B cell (primary cell): ENCODE measurements at places on chromosomes 11 and 22. TPM values are rescaled to one million over a fixed set of nuclear protein-coding genes. Genes with fewer than 3 reads are reported as not detected.

Gene CD81
- 361 and 380 TPM in 2 replicates for polyA plus RNA-seq

Gene TPBGL
- not detected in 2 replicates for polyA plus RNA-seq

Gene POU2AF2
- not detected in 2 replicates for polyA plus RNA-seq

Gene MPEG1
- polyA plus RNA-seq = 13.5 and 27.7 TPM in 2 replicates

Gene CLDN5
- 0.12 TPM in 1 of 2 replicates, not detected in the other for polyA plus RNA-seq

Gene TRIM22
- 255 and 367 TPM in 2 replicates for polyA plus RNA-seq

Gene RAB3IL1
- polyA plus RNA-seq = 0.27 TPM in 1 of 2 replicates, not detected in the other

Gene GGTLC3
- polyA plus RNA-seq = not detected in 2 replicates

Gene UEVLD
- 3.8 and 6.3 TPM in 2 replicates for polyA plus RNA-seq

Gene ARFGAP2
- polyA plus RNA-seq = 137 and 141 TPM in 2 replicates

Gene KCNK7
- polyA plus RNA-seq = 2.2 and 5.8 TPM in 2 replicates

Gene TMA7B
- 0.85 and 1.5 TPM in 2 replicates for polyA plus RNA-seq

Gene SCGB1D2
- polyA plus RNA-seq = not detected in 2 replicates

- DNase-seq = no peak
Observed at GRCh38 chr11:116740741-116741140, 32.0 kb downstream of the BUD13 start.

DNA sequence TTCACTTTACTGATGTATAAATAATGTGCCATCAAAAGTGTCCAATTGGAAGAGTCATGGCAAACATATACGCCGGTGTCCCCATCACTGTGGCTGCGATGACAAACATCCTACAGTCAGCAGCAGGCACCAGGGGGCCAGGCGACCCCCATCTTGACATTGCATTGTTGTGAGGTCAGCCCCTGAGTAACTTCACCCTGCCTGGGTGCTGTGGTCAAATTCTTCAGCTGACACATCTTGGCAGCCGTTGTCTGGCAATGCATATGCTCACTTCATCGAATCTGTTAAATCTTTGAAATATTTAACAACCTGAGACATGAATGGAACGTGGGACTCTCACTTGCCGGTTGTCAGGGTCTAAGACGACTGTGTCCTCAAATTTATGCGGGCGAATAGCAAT lies 430.9 kb downstream of the BRD1 start:
- no peak for DNase-seq

DNA sequence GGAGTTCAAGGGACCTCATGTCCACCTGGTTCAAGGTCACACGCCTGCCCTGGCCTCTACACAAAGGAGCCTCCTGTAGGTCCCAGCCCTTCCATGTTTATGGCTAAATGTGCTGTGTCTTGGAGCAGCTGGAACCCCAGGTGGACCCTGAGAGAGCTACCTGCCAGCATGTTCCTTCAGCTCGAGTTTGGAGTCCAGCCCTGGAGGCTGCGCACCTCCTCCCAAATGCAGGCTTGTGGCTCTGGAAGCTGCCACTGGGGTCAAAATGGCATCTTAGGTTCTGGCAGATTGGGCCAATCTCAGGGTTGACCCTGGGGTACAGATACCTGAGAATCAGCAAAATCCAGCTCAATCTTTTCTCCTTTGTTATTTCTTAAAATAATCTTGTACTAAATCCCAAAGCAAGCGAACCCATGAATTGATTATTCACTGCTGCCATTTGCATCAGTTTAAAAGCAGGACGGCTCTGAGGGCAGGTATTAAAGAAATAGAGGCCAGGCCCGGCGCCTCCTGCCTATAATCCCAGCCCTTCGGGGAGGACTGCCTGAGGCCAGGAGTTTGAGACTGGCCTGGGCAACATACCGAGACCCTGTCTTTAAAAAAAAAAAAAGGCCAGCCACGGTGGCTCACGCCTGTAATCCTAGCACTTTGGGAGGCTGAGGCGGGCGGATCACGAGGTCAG lies 2.9 kb downstream of the TNFRSF13C start:
- no peak for DNase-seq

- DNase-seq = no peak
Observed at GRCh38 chr22:49686495-49687219, 141.0 kb downstream of the BRD1 start.

DNA sequence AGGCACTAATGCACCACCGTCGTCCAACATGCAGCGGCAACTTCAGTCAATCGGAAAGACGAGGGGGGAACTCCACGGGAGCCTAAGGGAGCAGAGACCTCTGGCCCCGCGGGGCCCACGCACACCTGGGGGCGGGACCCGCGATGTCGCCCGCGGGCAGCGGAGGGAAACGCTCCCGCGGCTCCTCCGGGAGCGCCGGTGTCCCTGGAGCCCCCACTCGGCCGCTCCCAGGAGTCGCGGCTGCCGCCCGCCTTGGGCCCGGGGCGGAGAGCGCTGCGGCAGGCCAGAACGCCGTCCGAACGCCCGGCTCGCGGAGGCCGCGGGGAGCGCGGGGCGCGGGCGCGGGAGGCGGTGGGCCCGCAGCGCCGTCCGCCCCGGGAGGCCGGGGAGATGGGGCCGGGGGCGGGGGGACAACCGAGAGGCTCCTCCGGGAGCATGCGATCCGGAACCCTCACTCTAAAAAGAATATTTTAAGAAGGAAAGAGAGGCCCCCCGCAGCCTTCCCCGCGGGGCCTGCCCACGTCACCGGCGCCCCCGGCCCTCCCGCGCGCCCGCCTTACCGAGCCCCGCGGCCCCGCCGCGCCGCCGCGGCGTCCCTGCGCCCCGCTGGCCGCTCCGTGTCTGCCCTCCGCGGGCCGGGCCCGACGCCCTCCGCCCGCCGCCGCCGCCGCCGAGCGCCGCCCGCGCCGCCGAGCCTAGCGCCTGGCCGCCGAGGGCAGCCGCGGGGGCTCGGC lies 86.6 kb upstream of the ARHGAP32 start:
- peak; percentile 57 for DNase-seq

GRCh38 chr11:128520888-128521681 lies 66.3 kb downstream of the ETS1 start:
- DNase-seq = peak; percentile 34

DNA sequence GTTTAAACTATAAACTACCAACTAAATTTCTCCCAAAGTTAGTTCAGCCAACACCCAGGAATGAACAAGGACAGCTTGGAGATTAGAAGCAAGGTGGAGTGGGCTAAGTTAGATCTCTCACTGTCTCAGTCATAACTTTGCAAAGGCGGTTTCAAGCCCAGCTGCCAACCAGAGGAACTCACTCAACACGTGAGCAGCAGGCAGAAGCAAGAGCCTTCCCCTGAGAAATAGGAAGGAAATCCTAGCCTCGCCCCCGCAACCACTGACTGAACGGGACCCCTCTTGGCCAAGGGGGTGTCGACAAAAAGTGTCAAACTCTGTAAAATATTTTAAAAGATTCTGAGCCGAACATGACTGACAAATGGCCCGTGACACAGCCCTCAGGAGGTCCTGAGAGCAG lies 4.4 kb upstream of the KRTAP5-9 start:
- DNase-seq = peak; percentile 16

- peak; percentile 48 for DNase-seq
Observed at GRCh38 chr11:3609416-3610265, 32.2 kb downstream of the ART5 start.

DNA sequence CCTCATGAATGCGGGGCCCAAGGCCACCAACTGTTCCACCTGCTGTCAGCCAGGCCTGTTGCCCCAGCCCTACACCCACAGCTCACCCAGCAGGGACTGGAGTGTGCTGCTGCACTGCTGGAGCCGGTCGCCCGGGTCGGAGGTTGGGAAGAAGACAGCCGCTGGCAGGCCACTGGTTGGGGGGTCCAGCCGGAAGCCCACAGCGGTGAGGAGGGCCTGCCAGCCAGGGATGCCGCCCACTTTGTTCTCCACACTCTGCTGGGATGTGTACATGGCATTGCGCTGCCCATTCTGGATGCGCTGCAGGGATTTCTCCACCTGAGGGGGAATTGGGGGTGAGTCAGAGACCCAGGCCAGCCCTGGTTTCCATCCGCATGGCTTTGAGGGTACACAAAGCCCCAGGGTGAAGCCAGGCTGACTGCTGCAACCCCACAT lies 74.2 kb upstream of the PITPNB start:
- no peak for DNase-seq

- DNase-seq = no peak
Observed at GRCh38 chr11:12755510-12756453, 81.6 kb downstream of the TEAD1 start.

DNA sequence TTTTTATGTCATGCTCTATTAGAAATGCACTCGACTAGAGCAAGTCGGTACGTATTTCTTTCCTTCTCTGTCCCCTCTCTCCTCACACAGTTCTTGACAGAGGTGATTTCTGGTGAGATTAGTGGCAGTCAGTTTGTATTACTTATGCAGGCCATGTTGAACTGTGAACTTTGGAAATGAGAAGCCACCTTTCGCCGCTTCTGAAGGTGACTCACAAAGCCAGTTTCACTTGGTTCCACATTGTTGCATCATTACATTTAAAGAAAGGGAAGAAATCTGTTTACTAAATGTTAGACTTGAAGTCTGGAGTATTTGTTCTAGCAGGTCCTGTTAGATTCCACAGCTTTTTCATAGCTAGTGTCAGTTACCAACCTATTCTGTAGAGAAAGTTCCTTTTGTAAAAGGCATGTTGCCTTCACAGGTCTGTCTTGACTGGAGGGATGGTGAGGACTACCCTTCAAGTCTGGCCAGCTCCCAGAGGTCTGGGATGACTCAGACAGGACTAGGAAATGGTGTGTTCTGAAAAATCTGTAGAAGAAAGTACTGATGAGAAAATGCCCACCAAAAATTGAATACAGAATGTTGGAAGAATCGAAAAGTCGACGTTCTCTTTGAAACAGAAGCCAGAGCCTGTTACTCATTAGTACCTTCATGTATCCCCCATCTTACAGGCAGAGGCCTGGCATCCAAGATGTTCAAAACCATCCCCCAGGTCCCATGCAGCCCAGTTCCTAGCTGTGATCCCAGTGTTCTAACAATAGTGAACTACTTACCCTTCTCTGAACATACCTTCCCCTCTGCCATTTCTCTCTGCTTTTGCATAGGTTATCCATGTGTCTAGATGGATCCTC lies 181.4 kb downstream of the DBX1 start:
- DNase-seq = no peak

DNA sequence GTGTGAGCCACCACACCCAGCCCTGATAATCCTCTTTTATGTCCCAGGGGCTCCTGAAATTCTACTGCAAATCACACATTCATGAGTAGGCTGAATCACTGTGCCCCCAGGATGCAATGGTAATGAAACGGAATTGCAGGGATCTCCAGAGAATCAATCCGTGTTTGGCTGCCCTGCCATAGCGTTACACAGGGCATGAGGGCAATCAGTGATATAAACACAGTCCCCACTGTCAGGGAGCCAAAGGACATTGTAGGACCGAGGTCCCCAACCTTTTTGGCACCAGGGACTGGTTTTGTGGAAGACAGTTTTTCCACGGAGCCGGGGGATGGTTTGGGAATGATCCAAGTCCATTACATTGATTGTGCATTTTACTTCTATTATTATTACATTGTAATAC lies 9.0 kb upstream of the PLA2G6 start:
- DNase-seq = no peak

GRCh38 chr11:92845805-92846204 lies 123.6 kb upstream of the MTNR1B start:
- no peak for DNase-seq

DNA sequence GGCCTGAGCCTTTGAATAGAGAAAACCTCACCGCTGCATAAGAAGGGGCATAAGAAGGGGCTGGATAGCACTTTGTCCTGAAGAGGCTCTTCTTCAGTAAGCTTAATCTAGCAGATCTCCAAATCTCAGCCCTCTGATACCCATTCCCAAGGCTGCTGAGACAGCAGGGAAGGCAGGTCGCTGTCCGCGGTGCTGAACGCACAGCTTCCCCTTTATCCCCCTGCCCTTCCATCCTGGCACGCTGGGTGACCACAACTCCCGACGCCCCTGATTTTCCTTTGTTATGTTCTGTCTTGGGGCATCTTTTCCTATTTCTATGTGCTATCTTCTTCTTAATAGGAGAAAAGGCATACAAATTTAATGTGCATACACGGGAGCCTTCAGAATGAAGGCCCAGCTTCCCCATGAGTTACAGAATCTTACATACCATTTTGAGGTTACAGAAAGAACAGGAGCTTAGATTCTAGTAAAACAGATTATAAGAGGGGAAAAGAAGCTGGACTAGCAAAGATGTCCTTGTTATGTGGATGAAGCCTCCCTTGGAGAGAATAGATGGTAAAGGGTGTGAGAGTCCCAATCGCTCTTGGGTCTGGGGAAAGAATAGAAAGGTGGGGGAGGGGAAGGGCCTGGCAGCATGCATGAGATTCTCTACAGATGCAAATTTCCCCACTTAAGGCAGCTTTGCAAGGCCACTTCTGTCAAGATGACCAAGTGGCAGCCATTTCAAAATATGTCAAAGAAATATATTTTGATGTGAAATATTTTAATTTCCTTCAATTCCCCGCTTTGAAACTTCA lies 5.7 kb upstream of the SULT4A1 start:
- peak; percentile 38 for DNase-seq

DNA sequence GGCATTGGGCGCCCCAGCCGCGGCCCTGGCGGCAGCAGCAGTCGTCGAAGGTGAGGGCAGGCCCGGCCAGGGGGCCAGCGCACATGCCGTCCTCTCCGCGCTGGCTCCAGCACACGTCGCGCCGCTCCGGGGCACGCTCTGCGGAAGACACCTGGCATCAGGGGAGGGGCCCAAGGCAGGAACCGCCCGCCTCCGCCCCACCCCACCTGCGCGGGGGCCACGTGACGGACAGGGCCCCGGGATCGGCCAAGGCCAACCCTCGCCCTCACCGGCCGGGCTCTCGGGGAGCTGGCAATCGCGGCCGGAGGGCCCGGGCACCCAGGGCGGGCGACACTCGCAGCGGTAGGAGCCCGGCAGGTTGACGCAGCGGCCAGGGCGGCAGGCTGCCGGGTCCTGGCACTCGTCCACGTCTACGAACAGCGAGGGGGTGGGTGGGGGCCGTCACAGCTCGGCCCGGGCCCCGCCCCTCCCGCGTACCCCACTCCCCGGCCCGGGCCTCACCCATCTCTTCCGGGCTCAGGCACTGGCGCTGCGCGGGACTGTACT lies 14.9 kb downstream of the SCYL1 start:
- no peak for DNase-seq

DNA sequence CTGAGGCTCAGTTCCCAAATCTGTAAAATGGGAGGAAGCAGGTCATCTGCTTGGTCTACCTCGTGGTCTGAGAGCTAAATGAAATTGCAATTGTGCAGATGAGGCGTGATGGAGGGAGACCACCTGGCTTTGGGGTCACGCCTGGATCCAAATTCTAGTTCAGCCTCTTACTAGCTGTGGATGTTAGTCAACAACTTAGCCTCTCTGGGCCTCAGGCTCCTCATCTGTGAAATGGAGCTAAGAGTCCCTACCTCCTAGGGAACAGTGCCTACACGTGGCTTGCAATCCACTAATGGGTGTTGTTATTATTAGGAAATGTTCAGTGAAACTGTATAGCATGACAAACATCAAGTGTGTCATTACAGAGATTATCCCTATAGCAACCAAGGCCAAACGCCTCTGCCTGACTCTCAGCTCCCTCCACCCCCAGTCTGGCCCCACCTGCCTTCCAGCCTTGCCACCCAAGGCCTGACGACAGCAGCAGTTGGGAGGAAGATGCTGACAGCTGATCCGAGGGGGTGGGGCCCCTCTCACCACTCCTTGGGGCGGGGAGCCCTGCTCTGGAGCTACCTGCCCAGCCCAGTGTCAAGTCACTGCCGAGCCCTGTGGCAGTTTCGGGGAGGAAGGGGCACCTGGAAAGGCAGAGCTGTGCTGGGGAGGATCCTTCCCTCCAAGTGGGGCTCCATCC lies 1.7 kb upstream of the RHOD start:
- no peak for DNase-seq
